Hair follicle dermal papilla cell (primary cell): ENCODE measurements at places on chromosomes 2 and 18. TPM values are rescaled to one million over a fixed set of nuclear protein-coding genes. Genes with fewer than 3 reads are reported as not detected.

TRIM54 gene
- not detected in 2 replicates for total RNA-seq

MAP2 gene
- 13.2 and 23.2 TPM in 2 replicates for total RNA-seq

DDX18 gene
- total RNA-seq: 41.9 and 50.0 TPM in 2 replicates

SERPINB4 gene
- not detected in 2 replicates for total RNA-seq

MAP3K19 gene
- not detected in 2 replicates for total RNA-seq

POLE4 gene
- 15.1 and 16.1 TPM in 2 replicates for total RNA-seq

MRPL44 gene
- 23.7 and 25.4 TPM in 2 replicates for total RNA-seq

AKAIN1 gene
- total RNA-seq: not detected in 2 replicates

NEURL3 gene
- total RNA-seq: not detected in 2 replicates

ANKAR gene
- 10.7 and 11.8 TPM in 2 replicates for total RNA-seq

LOXL3 gene
- 14.7 and 20.6 TPM in 2 replicates for total RNA-seq

TEKT4 gene
- not detected in 2 replicates for total RNA-seq

C2orf49 gene
- total RNA-seq: 15.5 and 15.9 TPM in 2 replicates

ALPP gene
- not detected in 2 replicates for total RNA-seq

KIAA2012 gene
- total RNA-seq: not detected in 2 replicates

CTLA4 gene
- not detected in 2 replicates for total RNA-seq

GALNT13 gene
- 0.12 and 0.16 TPM in 2 replicates for total RNA-seq

CHRNG gene
- not detected in 2 replicates for total RNA-seq

KCNK3 gene
- total RNA-seq: 2.1 and 3.0 TPM in 2 replicates

KLHL14 gene
- total RNA-seq: 0.16 TPM in 1 of 2 replicates, not detected in the other

MERTK gene
- total RNA-seq: 0.12 and 0.16 TPM in 2 replicates

UGT1A3 gene
- total RNA-seq: not detected in 2 replicates

CRYBA2 gene
- not detected in 2 replicates for total RNA-seq

LIMS4 gene
- 0.65 TPM in 1 of 2 replicates, not detected in the other for total RNA-seq

FN1 gene
- 9,792 and 14,508 TPM in 2 replicates for total RNA-seq
